Stimulated activated CD4-positive, alpha-beta T cell treated with anti-CD3 and anti-CD28 coated beads, Interleukin-1b, Interleukin-23, amount 100 ng/mL, for 1 hour (primary cell): ENCODE measurements at places on chromosomes 3 and 15.

GRCh38 chr3:113551820-113552219, 19.5 kb downstream of the SIDT1 start:
- DNase-seq, result no peak

- DNase-seq, result no peak
These were observed 7.1 kb upstream of the ACAD9 start for GRCh38 chr3:128872282-128872681.

GRCh38 chr15:101458158-101458900, 31.2 kb downstream of the PCSK6 start:
- DNase-seq, result no peak

GRCh38 chr3:111739311-111739911, 119.7 kb upstream of the PHLDB2 start:
- no peak for DNase-seq

DNA sequence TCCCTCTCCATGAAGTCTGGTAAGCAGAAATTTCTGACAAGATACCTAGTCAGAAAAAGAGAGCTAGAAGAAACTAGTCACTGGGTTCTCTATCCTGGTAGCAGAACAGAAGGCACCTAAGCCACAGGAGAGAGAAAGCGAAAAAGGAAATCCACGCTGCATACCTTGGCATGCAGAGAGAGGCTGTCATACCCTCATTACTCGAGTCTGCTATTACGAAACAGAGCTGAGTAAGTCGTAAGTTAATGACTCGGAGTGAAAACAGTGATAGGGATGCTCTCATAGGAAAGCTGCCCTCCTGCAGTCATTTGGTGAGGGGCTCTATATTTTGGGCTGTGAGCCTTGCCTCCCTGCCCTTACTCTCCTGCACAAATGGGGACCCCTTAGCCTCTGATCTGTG, 16.2 kb downstream of the CLRN1 start:
- no peak for DNase-seq

- DNase-seq, result no peak
These were observed 657.1 kb downstream of the GRM7 start for GRCh38 chr3:7518026-7518425.

- no peak for DNase-seq
These were observed 2.4 kb upstream of the MESD start for GRCh38 chr15:80992006-80992405.

DNA sequence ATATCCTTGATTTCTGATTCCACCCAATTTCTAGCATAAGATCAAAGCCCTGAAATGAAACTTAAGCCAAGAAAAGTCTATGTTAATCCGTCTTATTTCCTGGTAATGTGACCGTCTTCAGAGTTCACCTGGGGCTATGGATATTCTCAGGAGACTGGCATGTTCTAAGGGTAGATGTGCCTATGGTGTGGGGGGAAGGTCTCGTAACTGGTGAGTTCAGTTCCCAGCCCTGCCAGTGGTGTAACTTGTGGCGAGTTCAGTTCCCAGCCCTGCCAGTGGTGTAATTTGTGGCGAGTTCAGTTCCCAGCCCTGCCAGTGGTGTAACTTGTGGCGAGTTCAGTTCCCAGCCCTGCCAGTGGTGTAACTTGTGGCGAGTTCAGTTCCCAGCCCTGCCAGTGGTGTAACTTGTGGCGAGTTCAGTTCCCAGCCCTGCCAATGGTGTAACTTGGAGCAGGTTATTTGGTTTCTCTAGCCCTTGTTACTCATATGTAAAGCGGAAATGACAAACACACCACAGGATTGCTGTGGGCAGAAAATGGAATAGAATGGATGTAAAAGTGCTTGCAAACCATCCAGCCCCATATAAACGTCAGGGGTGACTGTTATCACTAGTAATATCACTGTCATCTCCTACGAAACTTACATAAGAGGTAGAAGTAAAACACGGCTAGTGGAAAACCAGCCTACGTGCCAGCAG, 30.4 kb downstream of the SLC51A start:
- DNase-seq, result no peak

DNA sequence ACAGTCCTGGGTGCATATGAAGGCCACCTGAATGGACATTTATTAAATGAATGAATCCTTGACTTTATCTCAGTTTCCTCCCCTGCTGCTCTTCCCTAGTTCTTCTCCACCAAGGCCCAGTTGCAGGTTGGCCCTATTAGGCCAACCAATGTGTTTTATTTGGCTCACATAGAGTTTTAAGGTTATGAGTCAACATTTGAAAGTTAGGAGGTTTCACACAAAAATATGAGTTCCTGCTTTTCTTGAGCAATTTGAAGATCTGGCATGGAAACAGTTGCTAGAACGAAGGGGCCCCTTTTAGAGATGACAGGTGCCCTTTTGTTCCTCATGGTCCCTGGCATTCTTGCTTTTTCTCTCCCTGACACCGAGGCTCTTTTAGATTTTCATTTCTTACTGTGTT, 83.0 kb upstream of the PDZRN3 start:
- DNase-seq, result no peak

DNA sequence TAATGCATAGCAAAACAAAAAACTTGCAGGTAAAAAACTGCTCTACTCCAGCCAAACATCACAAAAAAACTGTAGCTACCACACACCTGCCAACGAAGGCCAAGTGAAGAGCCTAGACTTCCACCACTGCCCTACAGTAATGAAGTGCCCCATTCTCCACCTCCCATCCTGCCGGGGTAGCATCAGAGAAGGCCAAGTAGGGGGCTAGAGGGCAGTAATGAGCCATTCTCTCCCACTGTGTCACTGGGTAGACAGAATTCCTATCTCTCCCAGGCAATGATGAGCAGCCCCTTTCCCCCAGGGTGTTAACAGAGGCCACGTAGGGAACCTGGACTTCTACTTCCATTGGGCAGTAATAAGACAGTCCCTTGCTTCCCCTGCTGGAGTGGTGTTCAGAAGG, 9.5 kb downstream of the SEC22C start:
- DNase-seq, result no peak

DNA sequence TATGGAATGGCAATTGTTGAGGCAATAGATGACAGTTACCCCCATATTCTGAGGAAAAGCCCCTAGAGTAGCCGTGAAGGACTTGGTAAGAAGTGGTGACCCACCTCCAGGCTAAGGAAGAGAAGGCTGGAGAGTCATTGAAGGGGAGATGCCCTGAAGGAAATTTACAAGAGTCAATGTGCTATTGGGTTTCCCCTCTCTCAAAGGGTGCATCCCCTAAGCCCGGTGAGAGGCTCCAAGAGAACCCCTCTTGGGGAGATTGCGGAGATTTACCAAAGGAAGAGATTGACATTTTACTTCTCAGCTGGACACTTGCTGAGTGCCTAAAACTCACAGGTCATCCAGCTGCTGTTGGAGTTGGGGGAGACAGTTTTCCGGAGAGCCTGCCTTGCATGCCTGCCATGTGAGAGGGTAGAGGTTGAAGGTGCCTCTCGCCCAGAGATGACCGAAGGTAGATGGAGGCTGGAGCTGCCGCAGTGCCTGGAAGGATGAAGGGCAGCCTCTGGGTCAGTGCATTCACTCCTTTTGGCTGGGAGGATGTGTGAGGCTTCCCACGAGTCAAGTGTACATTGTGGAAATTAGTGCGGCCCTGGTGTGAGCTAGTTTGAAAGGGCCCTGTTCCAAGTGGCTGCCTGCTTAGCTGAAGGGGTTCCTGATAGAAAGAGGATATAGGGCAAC, 30.7 kb downstream of the MESD start:
- no peak for DNase-seq

- DNase-seq, result peak; percentile 45
These were observed 11.8 kb downstream of the ANAPC13 start for GRCh38 chr3:134473868-134474546.
